Heart left ventricle (tissue), 16 donors: ENCODE measurements at places on chromosomes 4 and X. TPM values are rescaled to one million over a fixed set of nuclear protein-coding genes. Genes with fewer than 3 reads are reported as not detected.

GRCh38 chrX:123084797-123085196, 99.3 kb upstream of the GRIA3 start:
- DNase-seq: no peak

Gene PCDH19
- total RNA-seq: 0.21 TPM

Gene TMSB15C
- not detected for total RNA-seq

Gene INTU
- total RNA-seq: 4.2 TPM

Gene EGF
- 5.4 TPM for total RNA-seq

Gene MED12
- 15.0 TPM for total RNA-seq

DNA sequence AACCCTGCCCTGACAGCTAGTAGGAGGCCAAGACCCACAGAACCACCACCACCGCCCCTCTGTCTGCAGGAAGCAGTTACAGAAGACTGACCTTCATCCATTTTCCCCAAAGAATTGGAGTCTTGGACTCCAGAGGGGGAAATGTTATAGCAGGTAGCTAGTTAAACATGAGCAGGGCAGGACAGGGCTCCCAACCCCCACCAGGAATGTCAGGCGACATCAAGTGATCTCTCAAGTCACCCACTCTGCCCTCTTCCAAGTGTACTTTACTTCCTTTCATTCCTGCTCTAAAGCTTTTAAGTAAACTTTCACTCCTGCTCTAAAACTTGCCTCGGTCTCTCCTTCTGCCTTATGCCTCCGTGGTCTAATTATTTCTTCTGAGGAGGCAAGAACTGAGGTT, 17.1 kb upstream of the AADAT start:
- no peak for DNase-seq

Gene SPANXA2
- total RNA-seq: not detected

DNA sequence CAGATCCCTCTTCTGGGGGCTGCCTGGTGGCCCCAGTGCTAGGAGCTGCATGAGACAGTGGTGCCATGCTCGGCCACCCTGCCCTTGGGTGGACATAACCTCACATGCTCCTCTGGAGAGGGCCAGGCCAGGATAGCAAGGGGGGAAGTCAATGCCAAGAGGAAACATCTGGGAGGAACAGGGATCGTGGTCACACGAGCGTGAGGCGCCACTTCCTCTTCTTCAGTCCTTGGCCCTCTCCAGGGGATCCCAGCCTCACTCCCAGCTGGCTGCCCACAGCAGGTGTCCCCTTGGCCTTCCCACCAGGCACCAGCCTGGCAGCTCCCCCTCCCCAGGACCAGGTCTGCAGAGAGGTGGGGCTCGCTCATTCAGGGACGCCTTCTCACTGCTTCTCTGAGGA, 28.6 kb downstream of the TBC1D14 start:
- peak; percentile 65 for DNase-seq

- DNase-seq: no peak
Observed at GRCh38 chr4:105050896-105051295, 95.8 kb upstream of the TET2 start.

- DNase-seq: no peak
Observed at GRCh38 chr4:83065266-83065665, 30.3 kb downstream of the COPS4 start.

DNA sequence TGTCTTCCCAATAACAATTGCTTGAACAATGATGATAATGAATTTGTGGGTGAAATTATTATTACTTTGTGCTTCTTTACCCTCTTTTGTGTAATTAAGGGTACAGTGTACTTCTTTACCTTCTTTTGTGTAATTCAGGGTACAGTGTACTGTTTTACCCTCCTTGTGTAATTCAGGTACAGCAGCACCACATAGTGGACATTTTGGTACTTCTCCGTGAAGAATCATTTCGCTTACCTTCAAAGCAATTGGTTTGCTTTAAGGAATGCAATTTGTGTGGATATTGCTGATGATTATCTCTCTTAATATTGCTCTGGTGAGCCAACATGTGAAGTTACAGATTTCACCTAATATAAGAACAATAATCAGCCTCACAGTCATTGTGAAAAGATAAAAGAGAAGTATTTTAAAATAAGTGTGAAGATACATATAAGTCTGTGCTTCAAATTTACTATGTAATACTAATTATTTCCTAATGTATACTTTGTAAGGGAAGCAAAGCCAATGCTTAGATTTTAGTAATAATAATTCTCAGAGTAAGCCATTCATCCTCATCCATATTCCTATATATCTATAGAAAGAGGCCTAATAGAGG, 27.2 kb upstream of the SEC24B start:
- no peak for DNase-seq

GRCh38 chr4:183124865-183125264, 25.8 kb downstream of the WWC2 start:
- no peak for DNase-seq

Gene TRAPPC2
- total RNA-seq: 8.2 TPM

DNA sequence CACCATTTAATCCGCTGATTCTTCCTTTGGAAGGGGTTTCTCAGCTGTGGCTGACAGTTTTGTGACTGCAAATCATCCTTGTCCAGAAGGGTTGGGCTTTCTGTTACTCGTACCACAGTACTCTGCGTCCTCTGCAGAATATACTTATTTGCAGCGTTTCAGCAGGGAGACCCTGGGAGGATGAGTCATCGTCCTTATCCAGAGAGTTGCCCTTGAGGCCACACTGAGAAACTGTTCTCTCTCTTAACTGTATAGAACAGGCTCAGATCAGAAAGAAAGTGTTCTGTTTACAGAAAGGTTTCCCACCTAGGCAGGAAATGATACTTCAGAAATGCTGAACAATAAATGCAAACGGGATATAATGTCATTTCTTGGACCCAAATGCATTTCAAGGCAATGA, 47.8 kb upstream of the DDX53 start:
- no peak for DNase-seq

DNA sequence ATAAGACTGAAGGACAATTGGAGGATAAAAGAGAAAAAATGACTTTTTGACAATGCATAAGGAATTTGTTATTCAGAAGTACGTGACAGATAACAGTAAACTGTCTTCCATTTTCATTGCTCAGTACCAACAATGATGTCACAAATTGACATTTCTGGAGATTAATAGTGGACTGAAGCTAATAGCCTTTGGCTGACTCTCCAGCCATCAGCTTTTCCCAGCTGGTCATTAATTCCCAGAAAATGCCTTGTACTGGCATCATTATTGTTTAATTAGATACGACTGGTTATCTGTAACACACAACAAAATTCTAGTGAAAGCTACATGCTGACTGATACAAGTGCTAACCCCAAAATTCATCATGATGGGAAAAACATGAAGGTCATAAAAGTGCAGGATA, 147.9 kb upstream of the FGF13 start:
- no peak for DNase-seq

GRCh38 chr4:75180790-75181776, 248.2 kb downstream of the PARM1 start:
- no peak for DNase-seq

DNA sequence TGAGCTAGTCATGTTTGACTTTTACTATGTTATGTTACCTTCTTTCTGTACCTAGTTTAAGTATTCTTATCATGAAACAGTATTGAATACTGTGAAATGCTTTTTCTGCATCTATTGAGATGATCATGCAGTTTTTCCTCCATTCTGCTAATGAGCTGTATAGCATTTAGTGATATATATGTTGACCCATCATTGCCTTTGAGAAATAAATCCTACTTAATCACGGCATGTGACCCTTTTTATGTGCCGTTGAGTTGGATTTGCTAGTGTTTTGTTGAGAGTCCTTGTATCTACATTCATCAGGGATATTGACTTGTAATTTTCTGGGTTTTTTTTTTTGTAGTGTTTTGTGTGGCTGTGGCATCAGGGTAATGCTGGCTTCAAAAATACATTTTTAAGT, 537.7 kb upstream of the AADAT start:
- no peak for DNase-seq

GRCh38 chrX:69238114-69238886, 73.0 kb upstream of the PJA1 start:
- peak; percentile 23 for DNase-seq

Gene PJA1
- total RNA-seq: 10.9 TPM

DNA sequence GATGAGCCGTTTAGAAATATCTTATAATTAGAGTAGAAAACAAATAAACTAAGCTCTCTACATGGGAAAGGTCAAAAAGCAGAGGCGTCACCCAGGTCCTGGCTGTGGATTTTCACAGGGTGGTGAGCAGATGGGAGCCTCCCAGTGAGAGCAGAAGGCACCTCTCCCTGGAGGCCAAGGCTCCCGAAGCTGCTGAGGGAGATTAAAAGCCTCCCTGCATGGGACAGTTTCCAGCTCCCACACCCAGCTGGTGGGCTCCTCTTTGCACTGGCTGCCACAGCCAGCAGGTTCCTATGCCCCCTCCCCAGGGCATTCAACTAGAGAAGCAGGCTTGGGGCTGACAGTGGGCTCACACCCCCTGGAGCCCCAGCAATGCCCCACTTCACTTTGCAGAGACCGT, 55.2 kb upstream of the TBC1D9 start:
- no peak for DNase-seq

Gene ZNF185
- 2.0 TPM for total RNA-seq

DNA sequence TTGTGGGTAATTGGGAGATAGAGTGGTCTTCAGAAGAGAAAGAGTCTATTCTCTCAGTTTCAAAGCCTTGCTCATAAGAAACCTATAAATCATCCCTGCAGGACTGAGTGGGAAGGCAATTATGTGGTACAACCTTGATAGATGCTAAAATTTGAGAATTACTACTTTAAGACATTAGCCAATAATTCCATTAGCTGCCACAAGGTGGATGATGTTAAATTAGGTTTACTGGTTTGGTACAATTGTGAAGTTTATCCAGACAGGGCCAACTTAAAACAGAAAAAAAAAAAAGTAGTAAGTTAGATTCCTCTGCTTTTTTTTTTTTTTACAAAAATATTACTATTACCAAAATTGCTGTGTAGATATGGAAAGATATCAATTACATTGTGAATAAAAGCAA, 73.2 kb upstream of the AMOT start:
- DNase-seq: no peak

Gene LNX1
- 7.1 TPM for total RNA-seq

Gene MAGEB1
- not detected for total RNA-seq

GRCh38 chrX:95884186-95884585, 800.5 kb upstream of the DIAPH2 start:
- no peak for DNase-seq

- no peak for DNase-seq
Observed at GRCh38 chr4:126526335-126526734, 1106.4 kb upstream of the INTU start.

GRCh38 chrX:110132450-110133114, 129.7 kb downstream of the TMEM164 start:
- DNase-seq: no peak

DNA sequence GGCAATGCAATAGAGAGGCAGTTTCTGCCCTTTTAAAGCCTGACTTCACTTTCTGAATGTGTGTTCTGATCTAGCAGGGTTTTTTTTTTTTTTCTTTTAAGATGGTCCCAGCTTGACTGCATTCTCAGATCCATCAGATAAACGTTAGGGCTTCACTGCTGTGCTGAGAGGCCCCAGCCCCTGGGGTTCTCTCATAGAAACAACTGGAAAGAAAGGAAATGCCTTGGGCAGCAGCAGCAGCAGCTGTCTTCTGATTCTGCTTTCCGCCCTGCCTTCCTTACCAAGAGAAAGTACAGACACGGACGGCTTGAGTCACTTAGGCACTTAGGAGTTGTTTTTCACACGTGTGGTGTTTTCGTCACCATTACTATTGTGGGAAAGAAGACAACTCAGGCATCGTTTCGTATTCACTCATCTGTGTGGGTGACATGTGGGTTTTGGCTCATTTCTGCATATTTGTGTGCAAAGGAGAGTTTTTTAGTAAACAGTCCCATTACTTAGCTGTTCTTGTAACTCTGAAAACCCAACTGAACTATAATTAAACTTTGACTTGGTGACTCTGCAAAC, 172.0 kb downstream of the PTTG2 start:
- DNase-seq: peak; percentile 56

GRCh38 chrX:48711929-48712505, 15.5 kb downstream of the SUV39H1 start:
- DNase-seq: no peak

DNA sequence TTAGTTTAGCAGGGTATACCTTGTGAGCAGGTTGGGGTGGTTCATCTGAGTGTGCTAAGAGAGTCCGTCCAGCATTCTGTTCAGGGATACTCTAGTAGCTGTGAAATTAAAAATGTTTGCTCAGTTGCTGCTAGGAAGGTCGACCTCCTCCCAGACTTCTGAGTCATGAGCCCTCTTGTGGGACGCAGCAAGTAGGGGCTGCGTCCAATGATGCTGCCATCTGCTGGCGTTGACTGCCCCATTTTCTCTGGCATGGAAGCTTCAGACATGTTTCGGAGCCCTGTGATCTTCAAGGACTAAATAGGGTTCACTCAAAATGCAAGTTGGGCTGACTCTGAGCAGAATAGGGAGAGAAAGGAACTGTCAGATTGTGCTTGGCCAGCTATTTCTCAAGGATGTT, 201.0 kb upstream of the ARSJ start:
- DNase-seq: peak; percentile 58

DNA sequence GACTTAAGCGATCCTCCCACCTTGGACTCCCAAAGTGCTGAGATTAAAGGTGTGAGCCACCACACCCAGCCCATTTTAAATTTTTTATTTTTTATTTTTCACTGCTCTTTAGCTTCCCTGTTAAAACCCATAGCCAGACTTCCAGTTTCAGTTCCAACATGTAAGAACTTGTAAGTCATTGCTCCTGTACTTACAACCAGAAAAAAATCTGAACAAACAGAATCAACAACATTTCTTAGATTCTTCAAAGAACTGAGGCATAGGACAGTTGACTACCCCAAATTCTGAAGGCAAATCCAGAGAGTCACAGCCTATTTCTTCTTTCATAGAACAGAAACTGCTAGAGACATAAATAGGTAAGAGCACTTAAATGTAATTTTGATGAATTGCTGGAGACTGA, 8.1 kb downstream of the GPRASP3 start:
- no peak for DNase-seq

- DNase-seq: no peak
Observed at GRCh38 chr4:18626996-18627395, 605.4 kb upstream of the LCORL start.

GRCh38 chr4:150986085-150986484, 29.0 kb downstream of the LRBA start:
- DNase-seq: no peak

DNA sequence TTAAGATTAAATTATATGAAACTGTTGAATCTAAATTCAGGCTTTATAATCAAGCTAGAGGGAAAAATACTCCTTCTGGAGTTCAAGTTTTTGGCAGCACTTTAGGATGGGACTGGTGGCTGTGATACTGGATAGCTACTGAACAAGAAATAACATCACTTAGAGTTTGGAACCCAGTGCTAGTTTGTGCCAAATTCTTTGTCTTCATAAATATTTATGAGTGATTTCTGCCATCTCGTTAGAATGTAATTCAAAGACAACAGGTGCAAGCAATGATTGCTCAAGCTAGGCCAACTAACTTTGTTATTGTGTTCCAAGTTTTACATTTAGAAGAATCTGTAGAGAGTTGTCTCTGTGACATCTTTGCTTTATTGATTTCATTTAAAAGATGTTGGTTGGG, 417.9 kb downstream of the FAT4 start:
- DNase-seq: no peak

- no peak for DNase-seq
Observed at GRCh38 chr4:60930866-60931265, 269.3 kb upstream of the ADGRL3 start.

GRCh38 chr4:53019485-53020382, 157.6 kb downstream of the RASL11B start:
- no peak for DNase-seq

Gene DDIT4L
- total RNA-seq: not detected
